ENCODE measurements at places on chromosomes 4 and X.
A peak's percentile ranks its signal among the peaks of the same experiment; 100 is the strongest.

GRCh38 chr4:188778905-188779304 is 639.7 kb downstream of the TRIML1 start:
- H3K4me3 ChIP-seq, result no peak overlapping the region
- no peak overlapping the region for H3K27ac ChIP-seq
- no peak for DNase-seq
- H3K4me1 ChIP-seq, result no peaks in the 10 kb centered on the region
- H3K27me3 ChIP-seq, result no peaks in the 10 kb centered on the region

DNA sequence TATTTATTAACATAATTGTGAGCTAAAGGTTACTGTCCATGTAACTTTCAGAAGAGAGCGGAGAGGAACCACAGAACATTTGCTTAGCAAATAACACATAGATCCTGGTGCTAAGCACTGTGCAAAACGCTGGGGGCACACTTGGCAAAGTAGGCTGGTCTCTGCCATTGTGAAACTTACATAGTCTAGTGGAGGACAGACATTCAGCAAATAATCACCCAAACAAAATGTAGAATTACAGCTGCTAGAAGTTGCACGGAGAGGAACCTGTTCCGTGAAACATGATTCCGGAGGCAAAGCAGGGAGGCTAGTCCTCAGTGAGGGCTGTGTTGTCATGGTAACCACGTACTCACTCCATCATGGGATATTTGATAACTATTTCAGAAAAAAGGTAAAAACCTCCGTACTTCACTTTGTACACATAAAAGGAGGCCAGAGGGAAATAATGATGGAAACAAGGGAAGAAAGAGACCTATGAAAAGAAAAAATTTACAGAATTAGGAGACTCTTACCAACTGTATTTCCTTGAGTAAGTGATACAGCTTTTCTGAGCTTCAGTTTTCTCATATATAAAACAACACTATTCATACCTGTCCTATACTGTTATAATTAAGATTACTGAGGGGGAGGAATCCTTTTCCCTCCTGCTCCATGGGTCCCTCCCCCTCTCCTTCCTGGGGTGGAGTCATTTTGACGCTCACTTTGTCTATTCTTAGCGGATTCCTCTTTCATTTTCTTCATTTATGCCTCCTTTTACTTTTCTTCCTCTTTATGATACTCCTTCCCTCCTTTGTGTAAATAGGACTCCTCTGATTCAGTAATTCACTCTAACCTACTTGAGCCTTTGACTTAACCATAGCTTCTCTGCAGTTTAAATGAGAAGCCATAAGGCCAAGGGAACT is 825 bp upstream of the RASGEF1B start:
- peak overlapping the region; percentile 87 for H3K4me3 ChIP-seq
- no peaks in the 10 kb centered on the region for H3K27me3 ChIP-seq
- H3K27ac ChIP-seq, result peak overlapping the region; percentile 76
- H3K4me1 ChIP-seq, result peaks cover 19% of the 10 kb centered on the region

GRCh38 chr4:155837203-155837796 is 28.8 kb downstream of the ASIC5 start:
- no peak overlapping the region for H3K27ac ChIP-seq
- H3K4me1 ChIP-seq, result no peaks in the 10 kb centered on the region
- no peak overlapping the region for H3K4me3 ChIP-seq

GRCh38 chrX:150984169-150984824 is 1.2 kb downstream of the HMGB3 start:
- H3K27me3 ChIP-seq, result no peaks in the 10 kb centered on the region
- H3K27ac ChIP-seq, result peak overlapping the region; percentile 78
- peak overlapping the region; percentile 63 for H3K4me3 ChIP-seq
- peak; percentile 8 for DNase-seq
- peaks cover 11% of the 10 kb centered on the region for H3K4me1 ChIP-seq

- peak within 1 kb of the TSS; percentile 75 for H3K4me3 ChIP-seq
- no peaks in the 10 kb centered on the region for H3K36me3 ChIP-seq
- H3K4me1 ChIP-seq, result peaks cover 10% of the 10 kb centered on the region
- H3K27ac ChIP-seq, result no peak within 1 kb of the TSS
Measured at GRCh38 chr4:15469402-15470127, at the start of gene CC2D2A. Gene CC2D2A (plus strand): TSS chr4:15469882. CDS start chr4:15475933, 6,051 bp downstream.
